Retina (tissue), 1 donor: ENCODE measurements at places on chromosomes 12 and 14.

DNA sequence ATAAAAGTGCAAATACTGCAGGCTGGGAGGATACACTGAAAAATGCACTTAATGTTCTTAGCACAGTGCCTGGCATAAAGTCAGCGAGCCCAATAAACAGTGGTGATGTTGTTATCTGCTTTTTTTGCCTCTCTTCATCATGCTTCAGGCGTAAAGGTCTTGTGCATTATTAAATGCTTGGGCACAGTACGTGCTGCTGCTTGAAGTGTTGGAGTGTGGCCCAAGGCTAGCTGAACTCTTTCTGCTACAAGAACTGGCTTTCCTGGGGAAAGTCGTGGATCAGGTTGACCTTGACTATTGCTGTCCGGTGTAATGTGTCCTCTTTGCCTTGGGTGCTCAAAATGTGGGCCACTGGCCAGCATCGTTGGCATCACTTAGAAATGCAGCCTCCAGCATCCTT, 43.0 kb downstream of the SMOC1 start:
- DNase-seq: no peak

DNA sequence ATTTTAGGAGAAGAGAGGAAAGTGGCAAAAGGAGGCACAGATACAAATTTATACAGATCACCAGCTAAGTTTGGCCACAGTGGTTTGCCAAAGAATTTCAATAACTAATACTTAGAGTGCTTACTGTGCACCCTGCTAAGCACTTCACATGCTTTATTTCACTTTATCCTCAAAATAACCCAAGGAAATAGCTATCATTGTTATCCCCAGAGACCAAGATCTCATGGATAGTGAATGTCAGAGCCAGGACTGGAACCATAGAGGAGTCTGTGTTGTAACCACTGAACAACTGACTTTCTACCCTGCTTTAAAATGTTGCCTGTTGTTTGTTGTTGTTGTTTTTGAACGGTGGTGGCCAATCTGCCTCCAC, 1.3 kb upstream of the TCP11L2 start:
- DNase-seq: no peak

DNA sequence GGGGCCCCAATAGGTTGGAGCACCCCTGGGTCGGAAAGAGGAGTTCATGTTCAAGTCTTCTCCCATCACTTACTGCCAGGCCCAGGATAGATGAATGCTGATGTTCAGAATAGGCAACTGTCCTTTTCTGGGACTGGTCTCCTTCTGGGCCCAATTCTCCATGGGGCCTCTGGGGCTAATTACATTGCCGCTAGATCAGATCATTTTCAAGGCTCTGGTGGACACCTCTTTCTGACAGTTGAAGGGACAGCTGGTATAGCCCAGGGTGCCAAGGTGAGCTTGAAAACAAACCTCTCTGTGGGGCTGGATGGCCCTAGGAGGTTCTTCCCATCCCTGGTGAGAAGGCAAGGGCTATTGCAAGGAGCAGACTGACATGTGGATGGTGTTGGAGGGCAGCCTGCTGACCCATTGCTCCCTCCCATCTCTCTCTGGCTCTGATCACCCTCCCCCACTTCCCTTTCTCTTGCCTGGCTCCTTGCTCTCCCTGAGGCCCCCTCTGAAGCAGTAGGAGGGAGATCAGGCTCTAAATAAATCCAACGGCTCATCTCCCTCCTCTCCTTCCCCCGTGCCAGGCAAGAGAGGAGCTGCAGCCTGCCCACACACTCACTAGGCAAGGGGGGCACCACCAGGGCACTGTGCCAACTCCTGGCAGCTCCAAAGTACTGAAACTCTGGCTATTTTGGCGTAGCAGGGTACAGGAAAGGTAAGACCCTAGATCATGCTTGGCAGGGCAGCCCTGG, 1.9 kb downstream of the CACNB3 start:
- no peak for DNase-seq

DNA sequence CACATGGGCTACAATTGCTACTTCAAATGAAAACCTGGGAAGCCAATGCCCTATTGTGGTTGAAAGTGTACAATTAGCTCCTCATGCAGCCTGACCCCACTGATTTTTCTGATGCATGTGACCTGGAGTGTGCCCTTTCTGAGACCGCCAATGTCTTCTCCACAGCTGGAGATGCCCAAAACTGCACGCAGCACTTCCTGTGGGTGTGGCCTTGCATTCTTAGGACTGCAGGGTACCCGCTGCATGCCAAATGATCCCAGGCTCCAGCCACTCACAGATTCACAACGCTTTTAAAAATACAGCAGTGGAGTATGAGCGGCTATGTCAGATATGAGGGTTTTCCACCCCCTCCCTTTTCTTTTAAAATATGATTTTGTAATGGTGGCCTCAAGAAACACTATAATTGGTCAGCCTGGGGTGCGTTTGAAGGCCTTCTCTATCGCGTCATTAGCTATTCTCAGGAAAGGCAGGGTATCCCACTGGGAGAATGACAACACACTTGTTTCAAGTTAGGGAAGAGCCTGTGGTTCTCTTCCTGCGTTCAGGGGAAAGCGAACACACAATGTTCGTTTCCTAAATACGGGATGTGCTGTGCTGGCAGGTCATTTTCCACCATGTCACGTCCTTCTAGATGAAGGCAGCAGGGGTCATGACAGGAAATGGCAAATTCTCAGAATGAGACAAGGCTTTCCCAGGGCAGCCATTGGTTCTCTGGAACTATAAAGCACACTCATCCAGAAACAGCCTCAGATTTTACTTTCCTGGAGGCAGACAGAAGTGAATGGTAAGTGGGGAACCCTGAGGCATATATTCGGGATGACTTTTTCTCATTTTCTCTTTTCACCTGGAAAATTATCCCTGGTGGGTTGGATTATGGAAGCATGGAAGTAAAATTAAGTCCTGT, at the start of gene APOLD1:
TSS of gene APOLD1 (plus strand) at position 749 of the 904 bp plus-strand sequence. CDS start at position 782, 33 bp downstream.
- peak; percentile 20 for DNase-seq

GRCh38 chr14:58104808-58105207, 47.2 kb downstream of the ARMH4 start:
- no peak for DNase-seq

DNA sequence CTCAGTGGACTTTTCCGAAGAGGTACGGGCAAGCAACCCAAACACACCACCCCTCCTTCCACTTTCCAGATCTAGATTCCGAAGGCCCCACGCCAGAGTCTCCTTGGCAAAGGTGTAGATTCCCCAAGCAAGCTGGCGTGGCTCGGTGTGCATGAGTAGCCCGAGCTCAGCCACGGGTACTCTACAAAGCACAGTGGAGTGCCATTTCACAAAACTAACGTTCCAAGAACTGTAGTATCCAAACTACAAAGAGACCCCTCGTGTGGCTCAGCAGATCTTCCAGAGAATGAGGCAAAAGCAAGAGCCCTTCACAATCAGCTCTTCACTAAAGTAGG, 72.1 kb downstream of the FOXN3 start:
- DNase-seq: no peak

DNA sequence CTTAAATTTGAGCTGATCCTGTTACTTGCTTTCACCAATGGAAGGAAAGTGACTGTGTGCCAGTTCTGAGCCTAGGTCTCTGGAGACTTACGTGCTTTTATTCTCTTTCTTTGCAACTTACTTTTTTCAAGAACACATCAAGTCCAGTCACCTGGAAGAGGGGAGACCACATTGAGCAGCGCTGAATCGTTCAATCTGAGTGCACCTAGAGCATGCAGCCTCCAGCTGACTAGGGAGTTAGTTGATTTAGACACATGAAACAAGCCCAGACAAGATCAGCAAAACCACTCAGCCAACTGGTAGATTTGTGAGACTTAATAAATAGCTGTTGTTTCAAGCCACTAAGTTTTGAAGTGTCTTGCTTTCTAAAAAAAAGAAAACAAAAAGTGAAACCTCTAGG, 1014.8 kb upstream of the FBXO33 start:
- peak; percentile 4 for DNase-seq

DNA sequence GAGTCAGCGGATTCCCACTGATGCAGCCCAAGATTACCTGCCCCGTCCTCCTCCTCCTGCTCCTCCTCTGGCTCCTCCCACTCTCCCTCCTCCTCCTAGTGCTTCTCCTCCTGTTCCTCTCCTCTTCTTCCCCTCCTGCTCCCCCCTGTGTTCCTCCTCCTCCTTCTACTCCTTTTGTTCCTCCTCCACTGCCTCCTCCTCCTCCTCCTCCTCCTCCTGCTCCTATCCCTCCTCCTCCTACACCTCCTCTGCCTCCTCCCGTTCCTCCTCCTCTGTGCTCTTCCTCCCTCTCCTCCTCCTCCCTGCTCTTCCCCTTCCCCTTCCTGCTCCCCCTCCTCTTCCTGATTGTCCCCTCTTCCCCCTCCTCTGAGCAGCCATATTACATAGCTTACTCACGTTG, 141.3 kb downstream of the CACNA1C start:
- no peak for DNase-seq

GRCh38 chr14:30054201-30054600, 126.6 kb upstream of the PRKD1 start:
- no peak for DNase-seq

DNA sequence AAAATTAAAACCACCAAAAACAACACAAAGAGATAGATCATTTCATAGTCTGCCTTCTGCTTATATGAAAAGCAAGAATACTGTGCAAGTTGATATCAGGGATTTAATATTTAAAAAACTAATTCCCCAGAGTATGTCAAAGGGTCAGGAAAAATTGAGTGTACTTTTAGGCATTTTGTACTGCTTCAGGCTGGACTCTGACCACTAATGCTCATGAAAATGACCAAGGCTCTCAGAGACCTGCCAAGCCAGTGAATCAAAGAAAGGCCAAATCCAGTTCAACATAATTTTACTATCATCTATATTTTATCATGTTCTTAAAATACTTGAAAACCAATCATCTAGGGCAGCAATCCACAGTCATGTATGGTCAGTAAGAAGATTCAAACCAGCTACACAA, 66.0 kb downstream of the TTC7B start:
- no peak for DNase-seq

DNA sequence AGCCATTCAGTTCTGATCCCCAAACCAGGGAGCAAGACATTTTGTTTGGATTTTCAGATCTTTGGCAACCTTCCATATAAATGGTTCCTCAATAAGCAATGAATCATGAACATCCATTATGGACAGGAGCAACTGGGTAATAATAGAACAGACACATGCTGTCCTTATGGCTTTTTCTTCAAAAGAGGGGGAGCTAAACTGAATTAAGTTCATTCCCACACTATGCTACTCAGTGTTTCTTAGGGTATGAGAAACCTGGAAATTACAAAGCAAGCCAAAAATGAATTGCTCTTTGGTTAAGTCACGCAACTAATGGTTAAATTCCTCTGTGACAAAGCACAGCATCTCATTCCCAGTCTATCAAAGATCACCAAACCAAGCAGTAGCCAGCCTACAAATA, 51.0 kb downstream of the PTGER2 start:
- DNase-seq: no peak

- DNase-seq: no peak
These were observed 62.2 kb downstream of the SOX5 start for GRCh38 chr12:23887055-23887835.

DNA sequence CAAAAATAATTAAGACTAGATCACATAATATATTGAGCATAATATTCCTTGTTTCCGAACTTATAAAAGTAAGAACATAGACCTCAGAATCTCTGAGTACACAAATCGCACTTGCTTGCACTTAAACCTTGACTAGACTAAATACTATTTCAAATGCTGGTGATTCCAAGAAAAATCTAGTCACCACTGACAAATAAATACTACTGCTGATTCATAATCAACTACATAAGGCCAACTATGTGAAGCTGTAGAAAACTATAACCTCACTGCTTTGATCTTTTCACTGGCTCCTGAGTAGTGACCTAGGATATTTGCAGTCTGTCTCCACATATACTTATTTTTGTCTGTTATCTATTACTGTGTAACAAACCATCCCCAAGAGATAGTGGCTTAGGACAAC, 245.4 kb downstream of the DIO2 start:
- DNase-seq: no peak

GRCh38 chr12:75489613-75490210, 9.2 kb downstream of the GLIPR1 start:
- DNase-seq: no peak

GRCh38 chr14:24817212-24818057, 183.4 kb upstream of the GZMB start:
- peak; percentile 36 for DNase-seq

DNA sequence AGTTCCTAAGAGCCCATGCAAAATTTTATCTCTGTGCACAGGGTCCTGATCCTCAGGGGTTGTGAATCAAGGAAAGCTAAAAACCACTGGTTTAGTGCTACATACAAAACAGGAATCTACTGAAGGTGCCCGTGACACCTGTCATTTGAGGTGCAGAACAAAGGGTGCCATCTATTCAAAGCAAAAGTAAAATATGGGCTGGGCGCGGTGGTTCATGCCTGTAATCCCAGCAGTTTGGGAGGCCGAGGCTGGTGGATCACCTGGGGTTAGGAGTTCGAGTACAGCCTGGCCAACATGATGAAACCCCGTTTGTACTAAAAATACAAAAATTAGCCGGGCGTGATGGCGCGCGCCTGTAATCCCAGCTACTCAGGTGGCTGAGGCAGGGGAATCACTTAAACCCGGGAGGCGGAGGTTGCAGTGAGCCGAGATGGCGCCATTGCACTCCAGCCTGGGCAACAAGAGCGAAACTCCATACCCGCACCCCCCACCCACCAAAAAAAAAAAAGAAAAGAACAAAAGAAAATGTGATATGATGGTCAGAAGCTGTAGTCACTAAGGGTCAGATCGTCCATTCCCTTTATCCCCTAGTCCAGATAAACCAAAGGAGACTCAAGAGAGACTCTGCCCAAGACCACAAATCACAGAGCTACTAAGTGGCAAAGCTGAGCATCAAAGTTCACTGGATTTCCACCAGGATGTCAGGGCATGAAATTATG, 3.4 kb downstream of the PPTC7 start:
- no peak for DNase-seq

DNA sequence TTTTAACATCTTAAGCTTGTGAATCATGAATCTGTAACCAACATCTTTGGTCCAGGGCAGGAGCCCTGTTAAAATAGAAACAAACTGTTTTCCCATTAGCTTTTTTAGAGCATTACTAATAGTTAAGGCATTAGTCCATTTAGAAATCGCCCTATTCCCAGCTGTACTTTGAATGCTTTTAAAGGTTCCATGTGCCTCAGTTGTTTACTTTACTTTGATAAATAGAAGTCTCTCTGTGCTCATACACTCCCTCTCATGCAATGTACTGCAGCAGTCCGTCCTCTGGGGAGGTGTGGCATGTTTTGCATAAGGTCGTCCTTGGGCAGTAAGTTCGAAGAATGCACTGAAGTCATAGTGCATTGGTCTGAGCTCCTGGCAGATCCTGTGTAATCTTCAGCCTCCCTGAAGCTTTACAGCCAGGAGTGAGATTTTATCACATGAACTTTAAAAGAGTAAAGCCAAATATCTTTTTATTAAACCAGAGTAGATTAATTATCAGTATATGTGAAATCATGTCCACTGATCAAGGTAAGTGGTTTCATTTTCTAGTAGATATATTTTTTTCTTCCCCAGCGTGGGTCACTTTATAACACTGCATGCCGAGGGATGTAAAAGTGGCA, 134.7 kb downstream of the FGD4 start:
- peak; percentile 30 for DNase-seq

DNA sequence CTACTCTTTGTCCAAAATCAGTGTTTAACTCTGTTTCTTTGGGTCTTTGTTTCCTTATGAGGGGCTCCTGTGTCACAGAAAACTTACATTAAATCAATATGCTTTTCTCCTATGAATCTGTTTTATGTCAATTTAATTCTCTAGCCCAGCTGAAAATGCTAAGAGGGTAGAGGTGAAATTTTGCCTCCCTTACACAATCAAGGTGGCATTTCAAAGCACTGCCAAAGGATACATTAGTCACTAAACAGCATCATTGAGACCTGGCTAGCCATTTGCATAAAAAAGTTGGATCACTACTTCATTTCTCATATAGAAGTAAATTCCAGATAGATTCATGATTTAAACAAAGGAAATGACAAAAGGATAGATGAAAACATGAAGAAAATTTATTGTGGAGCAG, 12.1 kb downstream of the TCL1B start:
- no peak for DNase-seq

- no peak for DNase-seq
These were observed 6.3 kb upstream of the BICD1 start for GRCh38 chr12:32100361-32100760.
